ENCODE measurements at places on chromosomes 6 and 20. TPM values are rescaled to one million over a fixed set of nuclear protein-coding genes. Genes with fewer than 3 reads are reported as not detected.

The MEI4 gene
- polyA plus RNA-seq, result 1.1 TPM

The CDK5RAP1 gene
- polyA plus RNA-seq, result 37.6 TPM

The SEL1L2 gene
- polyA plus RNA-seq, result 2.1 TPM

The VNN1 gene
- 1.6 TPM for polyA plus RNA-seq

The GHRH gene
- polyA plus RNA-seq, result not detected

The HLA-DOB gene
- not detected for polyA plus RNA-seq

The CCM2L gene
- 0.13 TPM for polyA plus RNA-seq

The GJA1 gene
- 41.6 TPM for polyA plus RNA-seq

The PSMB9 gene
- 0.32 TPM for polyA plus RNA-seq

The SPAG4 gene
- not detected for polyA plus RNA-seq

The ADTRP gene
- polyA plus RNA-seq, result 1.3 TPM

The PPIL6 gene
- 18.1 TPM for polyA plus RNA-seq

The EMILIN3 gene
- polyA plus RNA-seq, result 0.53 TPM

The SLC52A3 gene
- polyA plus RNA-seq, result not detected

The GDAP1L1 gene
- polyA plus RNA-seq, result 13.4 TPM

The PM20D2 gene
- polyA plus RNA-seq, result 2.5 TPM

The TFAP2C gene
- polyA plus RNA-seq, result not detected

The CAGE1 gene
- not detected for polyA plus RNA-seq

The MLN gene
- not detected for polyA plus RNA-seq

The KCNG1 gene
- polyA plus RNA-seq, result 0.93 TPM

The GPX5 gene
- polyA plus RNA-seq, result not detected

The PSORS1C2 gene
- not detected for polyA plus RNA-seq

The HSD17B8 gene
- polyA plus RNA-seq, result 3.1 TPM

The GGT7 gene
- 0.41 TPM for polyA plus RNA-seq

The SMOC2 gene
- 1.0 TPM for polyA plus RNA-seq

The SLC24A3 gene
- 1.2 TPM for polyA plus RNA-seq

The CST7 gene
- polyA plus RNA-seq, result not detected

The OR2H1 gene
- polyA plus RNA-seq, result not detected

The CTAGE9 gene
- not detected for polyA plus RNA-seq

The NXT1 gene
- 2.0 TPM for polyA plus RNA-seq

The GPLD1 gene
- polyA plus RNA-seq, result 6.0 TPM

The SEMG1 gene
- polyA plus RNA-seq, result not detected

The EPHA7 gene
- polyA plus RNA-seq, result 33.8 TPM

The PRPH2 gene
- polyA plus RNA-seq, result 6.2 TPM

The FBXO5 gene
- 0.78 TPM for polyA plus RNA-seq

The CDH26 gene
- 15.3 TPM for polyA plus RNA-seq

The SEC23B gene
- polyA plus RNA-seq, result 27.5 TPM

Measured in Purkinje cell (primary cell).